Omental fat pad (tissue), 4 donors: ENCODE measurements at places on chromosomes 2 and 18. TPM values are rescaled to one million over a fixed set of nuclear protein-coding genes. Genes with fewer than 3 reads are reported as not detected.

Gene TCF7L1
- total RNA-seq, result 14.0 TPM

Gene SPIRE1
- total RNA-seq, result 29.2 TPM

Gene TMEM169
- total RNA-seq, result 0.95 TPM

Gene C18orf32
- total RNA-seq, result 21.8 TPM

- no peak for DNase-seq
Measured at GRCh38 chr18:76708071-76708721, 114.2 kb upstream of the ZNF236 start.

GRCh38 chr18:44682201-44682870 lies 1.6 kb downstream of the SETBP1 start:
- no peak for DNase-seq

GRCh38 chr2:162258686-162259085 lies 15.4 kb upstream of the FAP start:
- DNase-seq, result no peak

DNA sequence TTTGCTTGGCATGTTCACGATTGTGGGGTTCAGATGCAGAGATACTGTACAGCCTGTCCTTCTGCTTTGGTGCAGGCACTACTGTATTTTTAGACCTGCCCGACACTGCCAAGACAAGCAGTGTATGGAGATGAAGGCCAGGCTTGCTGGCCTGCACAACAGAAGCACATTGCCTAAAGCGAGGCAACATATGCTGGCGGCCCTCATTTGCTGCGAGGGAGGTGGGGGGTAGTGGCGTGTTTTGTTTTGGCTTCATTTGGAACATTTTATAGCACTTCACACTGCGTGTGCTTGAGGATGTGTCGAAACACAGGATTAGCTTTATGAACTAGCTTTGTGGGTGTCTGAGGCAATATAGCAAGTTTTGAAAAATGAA lies 27.0 kb downstream of the TMEM182 start:
- no peak for DNase-seq

DNA sequence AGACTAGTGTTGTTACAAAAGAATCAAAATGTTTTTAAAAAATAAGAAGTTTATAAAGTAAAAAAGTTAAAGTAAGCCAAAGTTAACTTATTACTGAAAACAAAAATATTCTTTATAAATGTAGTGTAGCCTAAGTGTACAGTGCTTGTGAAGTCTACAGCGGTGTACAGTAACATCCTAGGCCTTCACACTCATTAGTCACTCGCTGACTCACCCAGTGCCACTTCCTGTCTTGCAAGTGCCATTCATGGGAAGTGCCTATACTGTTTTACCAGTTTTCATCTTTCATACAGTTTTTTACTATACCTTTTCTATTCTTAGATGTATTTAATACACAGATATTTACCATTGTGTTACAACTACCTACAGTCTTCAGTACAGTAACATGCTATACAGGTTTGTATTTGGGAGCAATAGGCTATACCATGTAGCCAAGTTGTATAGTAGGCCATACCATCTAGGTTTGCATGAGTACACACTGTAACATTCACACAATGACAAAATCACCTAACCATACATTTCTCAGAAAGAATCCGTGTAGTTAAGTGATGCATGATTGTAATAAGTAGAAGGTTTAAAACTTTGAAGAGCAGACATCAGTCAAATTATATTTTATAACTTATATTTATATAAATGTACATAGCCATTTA lies 13.4 kb downstream of the SERPINB7 start:
- no peak for DNase-seq

- no peak for DNase-seq
Measured at GRCh38 chr2:201654616-201655384, 11.5 kb upstream of the TMEM237 start.
